Hepatic stellate cell (primary cell): ENCODE measurements at places on chromosomes 11 and 22.

DNA sequence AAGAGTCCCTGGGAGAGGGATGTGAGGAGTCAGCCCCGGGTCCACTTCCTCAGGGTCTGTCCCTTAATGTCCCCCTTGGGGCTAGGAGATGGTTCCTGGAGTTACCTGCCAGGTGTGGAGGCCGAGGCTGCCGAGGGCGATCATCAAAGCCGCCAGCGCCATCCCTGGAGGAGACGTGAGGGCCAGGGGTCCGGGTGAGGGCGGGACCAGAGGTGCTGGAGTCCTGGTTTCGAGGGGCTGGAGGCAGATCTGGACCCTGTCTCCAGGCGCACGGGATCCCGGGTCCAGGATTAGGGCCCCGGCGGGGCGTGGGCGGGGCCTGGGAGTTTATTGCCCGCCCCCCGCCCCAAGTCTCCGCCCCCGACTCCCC lies at the start of gene ART5:
Gene ART5 (minus strand): TSS at position 292 of the 370 bp plus-strand sequence. CDS start 130 bp downstream, at position 162.
- no peak for DNase-seq

GRCh38 chr11:105780781-105781525 lies 171.1 kb downstream of the GRIA4 start:
- no peak for DNase-seq

DNA sequence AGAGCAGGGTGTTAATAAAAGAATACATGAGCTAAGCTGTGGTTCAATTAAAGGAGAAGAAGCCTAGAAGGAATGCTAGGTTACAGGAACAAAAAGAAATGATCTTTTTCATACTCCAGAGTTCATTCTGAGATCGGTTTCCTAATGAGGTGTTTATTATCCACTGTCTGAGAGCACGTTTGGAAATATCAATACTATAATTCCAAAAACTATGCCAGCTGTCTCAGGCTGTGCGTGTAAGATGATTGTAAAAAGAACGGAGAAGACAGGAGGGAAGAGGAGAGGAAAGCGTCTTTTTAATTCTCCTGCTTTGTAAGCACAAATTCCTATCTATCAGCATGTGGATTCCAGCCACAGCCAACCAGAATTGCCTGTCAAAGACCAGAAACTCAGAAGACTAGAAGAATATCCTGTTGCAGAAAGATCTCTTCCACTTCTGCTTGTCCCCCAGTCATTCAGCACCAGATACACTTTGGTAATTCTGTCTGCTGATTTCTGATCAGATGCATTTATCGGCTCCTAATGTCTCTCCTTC lies 25.7 kb downstream of the APOL5 start:
- no peak for DNase-seq

DNA sequence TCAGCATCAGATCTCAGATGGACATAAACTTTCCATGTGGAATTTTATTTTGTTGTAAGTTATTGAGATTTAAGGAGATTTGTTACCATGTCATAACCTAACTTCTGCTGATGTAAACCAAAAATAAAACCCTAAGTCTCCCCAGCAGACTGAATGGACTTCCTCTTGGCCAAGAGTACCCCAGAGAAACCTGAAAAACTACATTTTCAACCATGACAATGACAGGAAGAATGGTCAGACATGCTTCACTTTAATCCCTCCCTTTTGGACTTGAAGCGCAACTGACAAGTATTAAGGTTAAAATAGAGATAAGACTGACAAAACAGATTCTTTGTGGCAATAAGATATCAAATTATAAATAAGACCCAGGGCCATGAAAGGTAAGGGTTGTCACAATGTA lies 579.7 kb upstream of the RAG2 start:
- DNase-seq = no peak

DNA sequence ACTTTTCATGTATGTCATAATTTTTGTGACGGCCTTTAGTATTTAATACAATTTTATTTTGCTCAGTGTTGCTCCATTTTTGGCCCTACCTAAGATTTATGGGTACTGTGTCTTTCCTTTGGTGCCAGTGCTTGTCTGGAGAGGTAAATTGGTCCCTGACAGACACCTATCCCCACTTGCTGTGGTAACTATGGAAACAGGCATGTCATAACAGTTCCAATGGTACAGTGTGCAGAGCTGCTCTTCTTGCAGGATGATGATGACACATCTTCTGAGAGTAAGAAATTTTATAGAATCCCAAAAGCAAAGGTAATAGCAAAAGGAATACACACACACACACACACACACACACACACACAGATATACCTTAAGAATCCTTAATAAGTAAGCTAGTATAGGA lies 118.5 kb downstream of the ELP4 start:
- no peak for DNase-seq

DNA sequence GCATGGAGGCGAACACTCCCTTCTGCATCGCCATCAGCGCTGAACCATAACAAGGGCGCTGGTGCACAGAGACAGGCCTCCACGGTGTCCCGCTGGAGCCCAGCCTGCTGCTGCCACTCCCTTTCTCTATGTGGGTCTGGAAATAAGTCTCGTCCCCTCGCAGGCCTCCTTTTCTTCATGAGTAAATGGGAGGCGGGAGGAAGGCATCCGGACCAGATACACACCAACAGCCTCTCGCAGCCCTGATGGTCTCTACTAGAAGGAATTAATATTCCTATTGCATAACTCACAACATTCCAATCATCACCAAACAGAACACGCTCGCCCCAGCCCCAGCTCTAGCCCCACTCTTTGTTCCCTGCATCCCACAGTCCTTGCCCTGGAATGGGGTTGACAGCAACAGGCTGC lies 14.9 kb downstream of the RASD2 start:
- no peak for DNase-seq

DNA sequence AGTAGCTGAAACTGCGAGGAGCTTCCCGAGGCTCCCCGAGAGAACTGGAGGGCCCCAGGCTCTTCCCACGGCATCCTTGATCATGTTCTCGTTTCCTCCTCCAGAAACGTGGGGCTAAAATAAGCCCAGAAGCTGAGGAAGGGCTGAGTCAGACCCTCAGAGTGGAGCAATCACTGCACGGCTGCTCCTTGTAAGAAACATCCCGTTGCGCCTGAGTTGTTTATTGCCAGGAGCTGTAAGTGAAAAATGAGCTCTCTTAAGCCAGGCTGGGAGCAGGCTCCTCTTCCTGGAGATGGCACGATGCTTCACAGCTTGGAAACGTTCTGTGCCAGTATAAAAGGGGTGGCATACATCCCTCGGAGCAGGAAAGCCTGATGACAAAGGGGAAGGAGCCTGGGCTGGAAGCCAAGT lies 47.3 kb upstream of the SYN3 start:
- no peak for DNase-seq

- no peak for DNase-seq
These were observed 281.5 kb upstream of the CTSC start for GRCh38 chr11:88619071-88619425.

DNA sequence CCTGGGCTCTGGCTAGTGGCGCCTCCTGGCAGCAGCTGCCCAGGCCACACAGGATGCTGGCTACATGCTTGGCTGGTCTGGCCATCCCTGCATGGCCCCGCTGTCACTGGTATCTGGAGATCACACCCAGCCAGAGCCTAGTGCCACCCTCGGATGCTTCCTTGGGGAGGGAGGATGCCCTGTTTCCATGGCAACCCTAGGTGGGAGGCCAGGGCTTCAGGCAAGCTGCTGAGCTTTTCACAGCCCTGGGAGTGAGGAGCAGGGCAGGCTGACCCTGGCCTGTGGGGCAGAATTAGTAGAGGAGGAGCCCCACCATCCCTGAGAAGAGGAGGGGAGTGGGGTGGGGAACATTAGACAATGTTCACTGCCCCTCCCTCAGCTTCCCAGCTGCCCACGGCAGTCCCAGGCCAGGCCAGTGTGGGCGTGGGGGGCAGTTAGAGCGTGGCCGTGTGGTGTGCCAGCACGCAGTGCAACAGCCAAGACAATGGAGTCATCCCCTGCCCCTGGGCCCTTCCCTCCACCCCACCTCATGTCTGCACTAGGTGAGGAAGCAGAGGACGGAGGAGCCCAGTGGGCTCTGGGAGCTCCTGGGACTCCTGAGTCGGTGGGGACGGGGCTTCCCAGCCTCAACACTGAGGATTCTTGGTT lies 50.4 kb downstream of the PARVB start:
- DNase-seq = no peak

DNA sequence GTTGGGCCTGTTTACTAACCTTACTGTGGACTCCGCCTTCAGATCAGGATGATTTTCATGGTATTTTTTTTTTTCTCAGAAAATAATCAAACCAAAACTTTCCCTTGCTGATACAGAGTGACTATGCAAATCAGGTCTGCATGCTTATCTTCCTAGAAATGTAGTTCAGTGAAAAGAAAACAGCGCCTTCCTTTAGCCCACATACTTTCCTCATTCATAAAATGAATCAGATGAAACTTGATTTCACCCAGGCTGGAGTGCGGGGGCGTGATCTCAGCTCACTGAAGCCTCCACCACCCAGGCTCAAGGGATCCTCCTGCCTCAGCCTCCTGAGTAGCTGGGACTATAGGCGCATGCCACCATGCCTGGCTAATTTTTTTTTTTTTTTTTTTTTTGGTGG lies 26.0 kb downstream of the ZNRF3 start:
- no peak for DNase-seq
